ENCODE measurements at places on chromosomes 16 and 17.

- peak; percentile 53 for DNase-seq
Measured at GRCh38 chr17:46832945-46833839, 14.7 kb upstream of the WNT3 start.

GRCh38 chr16:11967195-11967911, 2.3 kb downstream of the TNFRSF17 start:
- DNase-seq = no peak

- peak; percentile 40 for DNase-seq
Measured at GRCh38 chr16:70770626-70771552, 30.1 kb downstream of the VAC14 start.

DNA sequence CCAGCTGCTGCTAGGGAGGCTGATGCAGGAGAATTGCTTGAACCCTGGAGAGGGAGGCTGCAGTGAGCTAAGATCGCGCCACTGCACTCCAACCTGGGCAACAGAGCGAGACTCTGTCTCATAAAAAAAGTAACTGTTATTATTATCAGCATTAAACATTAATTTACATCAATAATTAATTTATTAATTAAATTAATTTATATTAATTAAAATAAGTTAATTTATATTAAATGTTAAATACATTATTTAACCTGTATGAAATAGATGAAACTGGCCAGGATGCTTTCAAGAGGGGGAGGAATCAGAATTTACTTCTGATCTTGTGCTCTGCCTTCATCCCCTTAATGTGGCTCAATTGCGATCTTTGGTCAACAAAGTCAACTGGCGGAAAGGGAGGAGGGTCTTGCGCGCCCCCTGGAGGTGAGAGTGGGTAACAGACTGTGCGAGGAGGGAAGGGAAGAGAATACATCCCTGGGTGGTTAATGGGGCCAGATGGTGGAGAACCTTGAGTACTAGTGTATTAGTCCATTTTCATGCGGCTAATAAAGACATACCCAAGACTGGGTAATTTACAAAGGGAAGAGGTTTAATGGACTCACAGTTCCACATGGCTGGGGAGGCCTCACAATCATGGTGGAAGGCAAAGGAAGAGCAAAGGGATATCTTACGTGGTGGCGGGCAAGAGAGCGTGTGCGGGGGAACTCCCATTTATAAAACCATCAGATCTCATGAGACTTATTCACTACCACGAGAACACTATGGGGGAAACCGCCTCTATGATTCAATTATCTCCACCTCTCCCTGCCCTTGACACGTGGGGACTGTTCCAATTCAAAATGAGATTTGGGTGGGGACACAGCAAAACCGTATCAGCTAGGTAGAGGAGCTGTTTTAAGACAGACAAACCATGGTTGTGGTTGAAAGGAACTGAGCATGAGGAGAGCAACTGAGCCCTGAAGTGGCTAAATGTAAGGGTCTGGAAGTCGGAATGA, 15.7 kb upstream of the CPPED1 start:
- DNase-seq = peak; percentile 41

All from HCEC 1CT (cell line).